Naive thymus-derived CD4-positive, alpha-beta T cell (primary cell): ENCODE measurements at places on chromosomes 12 and 14. TPM values are rescaled to one million over a fixed set of nuclear protein-coding genes. Genes with fewer than 3 reads are reported as not detected.
A peak's percentile ranks its signal among the peaks of the same experiment; 100 is the strongest.

The KLHL33 gene
- polyA plus RNA-seq = not detected

GRCh38 chr12:52324153-52324444, 2.9 kb upstream of the KRT83 start:
- DNase-seq = no peak

The ALG10B gene
- polyA plus RNA-seq = 1.1 TPM

GRCh38 chr14:44279357-44279756, 227.7 kb downstream of the FSCB start:
- DNase-seq = no peak

The A2M gene
- 0.08 TPM for polyA plus RNA-seq

DNA sequence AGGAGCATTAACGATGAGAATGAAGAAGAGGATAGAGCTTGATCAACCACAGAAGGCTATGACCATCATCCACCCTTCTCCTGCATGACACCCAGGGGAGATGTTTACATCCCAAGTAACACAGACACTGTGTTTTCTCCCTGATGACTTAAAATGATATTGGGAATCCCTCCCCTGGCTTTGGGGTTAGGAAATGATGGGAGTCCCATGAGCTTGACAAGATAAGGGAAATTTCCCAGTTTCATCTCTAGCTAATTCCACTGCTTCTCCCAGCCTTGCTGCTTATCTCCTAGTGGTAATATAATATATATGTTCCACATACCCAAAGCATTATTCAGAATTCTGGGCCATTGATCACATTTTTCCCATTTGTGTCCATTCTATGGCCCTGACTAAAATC, 4.0 kb upstream of the OR6S1 start:
- DNase-seq = no peak

GRCh38 chr12:57129321-57129842, 1.1 kb downstream of the LRP1 start:
- no peak for DNase-seq

The GPRC5D gene
- polyA plus RNA-seq = not detected

GRCh38 chr14:75715926-75716780, 55.1 kb downstream of the TTLL5 start:
- DNase-seq = no peak

The CCDC177 gene
- not detected for polyA plus RNA-seq

- peak; percentile 77 for DNase-seq
These were observed 285.3 kb downstream of the ZFP36L1 start for GRCh38 chr14:68507544-68508081.
